ENCODE measurements at places on chromosomes 5 and 9.

DNA sequence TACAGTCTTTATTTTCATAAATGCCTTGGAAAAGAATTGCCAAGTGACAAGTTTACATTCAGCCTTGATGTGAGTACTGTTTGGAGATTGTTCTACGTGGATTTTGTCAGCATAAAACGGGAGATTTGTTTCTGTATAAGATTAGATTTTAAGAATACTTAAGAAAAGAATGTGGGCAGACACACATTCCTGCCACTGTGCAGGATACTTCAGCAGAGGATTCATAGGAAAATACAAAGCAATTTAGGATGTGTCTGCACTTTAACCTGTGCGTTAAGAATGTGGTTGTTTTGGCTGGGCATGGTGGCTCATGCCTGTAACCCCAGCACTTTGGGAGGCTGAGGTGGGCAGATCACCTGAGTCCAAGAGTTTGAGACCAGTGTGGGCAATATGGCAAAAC, 37.2 kb downstream of the GPR107 start:
- no peak for DNase-seq

GRCh38 chr5:84535281-84535680, 150.6 kb upstream of the EDIL3 start:
- no peak for DNase-seq

DNA sequence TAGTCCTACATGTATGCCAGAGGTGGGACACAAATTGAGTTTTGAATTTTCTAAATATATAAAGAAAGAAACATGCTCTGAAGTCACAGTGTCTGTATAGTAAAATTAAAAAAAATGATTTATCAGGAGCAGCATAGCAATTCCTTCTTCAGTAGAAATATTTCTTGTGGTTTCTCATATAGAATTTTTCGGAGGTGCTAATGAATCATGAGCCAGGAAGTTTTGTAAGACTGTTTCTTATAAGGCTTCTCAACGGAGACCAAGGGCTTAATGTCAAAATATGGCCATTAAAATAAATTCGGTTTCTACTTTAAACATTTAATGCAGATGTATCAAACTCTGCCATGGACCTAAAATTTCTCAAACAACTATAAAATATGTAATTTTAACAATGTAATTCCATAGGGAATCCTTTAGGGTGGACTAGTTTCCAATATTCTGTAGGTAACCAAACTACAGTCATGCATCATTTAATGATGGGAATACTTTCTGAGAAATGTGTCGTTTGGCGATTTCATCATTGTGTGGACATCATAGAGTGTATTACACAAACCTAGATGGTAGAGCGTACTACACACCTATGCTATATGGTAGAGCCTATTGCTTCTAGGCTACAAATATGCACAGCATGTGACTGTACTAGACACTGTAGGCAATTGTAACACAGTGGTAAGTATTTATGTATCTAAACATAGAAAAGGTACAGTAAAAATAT, 66.3 kb downstream of the ANKRD55 start:
- no peak for DNase-seq

- DNase-seq = no peak
Measured at GRCh38 chr5:172687940-172688339, 46.9 kb downstream of the NEURL1B start.

DNA sequence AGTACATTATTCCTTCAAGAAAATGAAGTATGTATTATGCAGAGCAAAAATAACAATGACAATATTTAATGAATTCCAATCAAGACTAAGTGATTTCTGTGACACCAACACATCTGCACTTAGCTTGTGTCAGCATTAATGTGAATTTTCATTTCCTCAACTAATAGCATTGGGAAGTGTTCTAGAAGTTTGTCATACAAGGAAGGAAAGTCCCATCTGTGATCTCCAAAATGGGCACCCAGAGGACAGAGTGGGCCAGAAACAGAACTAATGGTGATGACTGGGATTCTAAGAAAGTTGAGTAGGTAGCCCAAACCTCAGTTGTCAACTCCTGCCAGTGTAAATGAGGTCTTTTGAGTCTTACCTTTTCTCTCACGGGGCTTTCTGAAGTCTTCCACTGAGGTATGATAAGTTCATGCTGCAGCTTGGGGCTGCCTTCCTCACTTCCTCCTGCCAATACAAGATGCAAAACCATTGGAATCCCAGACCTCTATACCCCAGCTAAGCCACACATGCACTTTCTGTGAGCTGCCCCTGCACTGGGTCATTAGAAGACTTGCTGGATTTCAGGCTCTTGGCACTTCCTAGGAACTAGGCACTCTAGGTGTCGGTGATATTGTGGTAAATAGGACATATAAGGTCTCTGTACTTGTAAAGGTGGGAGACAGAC, 4.9 kb downstream of the ADAM19 start:
- no peak for DNase-seq

- DNase-seq = no peak
Measured at GRCh38 chr5:61251874-61252642, 80.0 kb upstream of the ZSWIM6 start.

DNA sequence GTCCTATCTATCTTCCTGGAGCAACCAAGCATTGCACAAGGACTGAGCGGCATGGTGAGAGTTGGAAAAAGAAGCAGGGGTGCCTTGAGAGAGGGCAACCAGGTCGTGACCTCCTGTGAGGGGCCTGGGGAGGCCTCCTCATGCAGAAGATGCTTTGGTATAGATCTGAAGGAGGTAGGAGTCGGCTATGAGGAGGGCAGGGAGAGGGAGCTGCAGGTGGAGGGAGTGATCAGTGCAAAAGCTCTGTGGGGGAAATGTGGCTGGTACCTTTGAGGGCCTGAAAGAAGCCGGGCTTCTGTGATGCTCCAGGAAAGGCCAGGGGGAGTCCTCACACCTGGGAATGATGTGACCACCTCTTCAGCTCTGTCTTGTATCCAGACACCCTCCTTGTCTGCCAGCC, 3.6 kb upstream of the SLC25A48 start:
- DNase-seq = peak; percentile 47

DNA sequence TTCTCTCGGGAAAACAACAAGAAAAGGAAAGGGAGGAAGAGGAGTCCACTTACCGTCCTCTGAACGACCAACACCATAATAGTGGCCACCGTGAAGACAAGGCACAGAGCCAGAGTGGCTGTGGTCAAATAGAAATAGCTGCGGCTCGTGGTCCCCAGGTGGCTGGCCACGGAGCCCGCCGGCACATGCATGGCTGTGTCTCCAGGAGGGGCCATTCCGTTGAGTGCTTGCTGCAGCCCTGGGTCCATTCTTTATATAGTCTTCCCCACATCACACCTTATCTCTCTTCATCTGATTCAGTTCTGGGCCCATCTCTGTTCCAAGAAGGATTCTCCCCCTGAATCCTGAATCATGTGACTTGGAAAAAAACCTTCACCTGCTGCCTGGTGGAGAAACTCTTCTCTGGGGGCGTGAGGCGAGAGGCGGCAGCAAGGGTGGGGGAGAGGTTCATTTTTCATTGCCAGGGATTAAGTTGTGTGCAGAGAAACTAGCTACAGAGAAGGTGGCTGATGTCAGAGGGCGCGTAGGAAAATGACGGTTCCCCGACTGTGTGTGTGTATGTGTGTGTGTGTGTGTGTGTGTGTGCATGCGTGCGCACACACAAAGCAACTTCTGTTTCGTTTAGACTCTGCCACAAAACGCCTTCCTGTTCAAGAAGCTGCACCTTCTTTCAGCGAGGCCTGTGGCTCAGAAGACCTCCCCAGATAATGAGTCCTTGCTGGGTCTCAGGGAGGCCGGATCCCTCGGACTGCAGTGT, at the start of gene TNFSF8:
TNFSF8 (minus strand) TSS at position 536 of the 757 bp plus-strand sequence; CDS start at position 248, 288 bp downstream.
- DNase-seq = no peak

DNA sequence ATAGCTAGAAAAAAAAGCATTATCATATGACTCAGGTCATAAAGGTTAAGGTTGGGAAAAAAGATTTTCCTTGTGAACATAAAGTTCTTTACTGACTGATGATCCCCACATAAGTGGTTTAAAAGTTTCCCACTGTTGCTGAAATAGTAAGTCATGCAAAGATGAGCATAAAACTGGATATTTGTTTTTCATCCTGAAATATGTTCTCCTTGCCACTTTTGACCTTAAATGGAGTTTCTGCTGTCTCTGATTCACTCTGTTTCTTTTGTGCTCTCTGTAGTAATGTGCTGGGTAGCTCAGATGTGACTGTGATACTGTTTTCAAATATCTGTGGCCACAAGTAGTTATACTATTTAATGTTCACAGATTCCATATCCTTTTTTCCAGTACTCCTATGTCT, 162.5 kb upstream of the GAS1 start:
- no peak for DNase-seq
